Neural progenitor cell (in vitro differentiated cells): ENCODE measurements at places on chromosomes 7 and 10. TPM values are rescaled to one million over a fixed set of nuclear protein-coding genes. Genes with fewer than 3 reads are reported as not detected.

DNA sequence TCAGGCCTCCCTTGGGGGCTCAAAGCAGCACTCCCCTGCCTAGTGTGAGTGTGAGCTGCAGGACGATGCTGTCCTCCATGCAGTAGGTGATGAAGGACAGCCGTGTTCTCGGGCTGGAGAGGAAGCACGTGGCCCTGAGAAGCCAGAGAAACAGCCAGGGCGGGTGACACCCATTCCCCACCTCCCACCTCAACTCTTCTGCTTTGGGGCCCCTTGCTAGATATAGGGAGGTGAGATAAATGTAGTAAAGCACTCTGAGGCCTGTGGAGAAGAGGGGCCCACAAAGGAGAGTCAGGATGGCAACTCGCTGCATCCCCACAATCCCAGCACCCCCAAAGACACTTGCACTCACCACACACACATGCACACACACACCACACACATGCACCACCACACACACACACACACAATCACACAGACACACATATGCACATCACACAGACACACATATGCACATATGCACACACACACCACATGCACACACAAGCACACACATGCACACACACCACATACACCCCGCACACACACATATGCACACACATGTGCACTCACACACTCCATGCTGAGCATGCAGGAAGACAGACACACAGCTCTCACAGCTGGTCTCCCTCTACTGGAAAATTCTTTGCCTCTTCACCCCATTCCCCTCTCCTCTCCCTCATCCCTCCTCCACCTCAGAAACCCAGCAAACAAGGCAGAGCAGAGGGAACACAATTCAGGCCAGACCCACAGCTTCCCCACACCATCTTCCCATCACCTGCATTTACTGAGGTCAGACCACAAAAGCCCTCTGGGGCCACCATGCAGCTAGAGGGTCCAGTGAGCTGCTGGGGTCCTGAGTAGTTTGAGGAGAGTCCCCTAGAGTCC, 30.5 kb downstream of the ANXA8 start:
- DNase-seq, result no peak

- DNase-seq, result no peak
Measured at GRCh38 chr10:122407375-122408125, 33.0 kb downstream of the PLEKHA1 start.

- DNase-seq, result no peak
Measured at GRCh38 chr10:97065128-97065527, 120.6 kb downstream of the SLIT1 start.

DNA sequence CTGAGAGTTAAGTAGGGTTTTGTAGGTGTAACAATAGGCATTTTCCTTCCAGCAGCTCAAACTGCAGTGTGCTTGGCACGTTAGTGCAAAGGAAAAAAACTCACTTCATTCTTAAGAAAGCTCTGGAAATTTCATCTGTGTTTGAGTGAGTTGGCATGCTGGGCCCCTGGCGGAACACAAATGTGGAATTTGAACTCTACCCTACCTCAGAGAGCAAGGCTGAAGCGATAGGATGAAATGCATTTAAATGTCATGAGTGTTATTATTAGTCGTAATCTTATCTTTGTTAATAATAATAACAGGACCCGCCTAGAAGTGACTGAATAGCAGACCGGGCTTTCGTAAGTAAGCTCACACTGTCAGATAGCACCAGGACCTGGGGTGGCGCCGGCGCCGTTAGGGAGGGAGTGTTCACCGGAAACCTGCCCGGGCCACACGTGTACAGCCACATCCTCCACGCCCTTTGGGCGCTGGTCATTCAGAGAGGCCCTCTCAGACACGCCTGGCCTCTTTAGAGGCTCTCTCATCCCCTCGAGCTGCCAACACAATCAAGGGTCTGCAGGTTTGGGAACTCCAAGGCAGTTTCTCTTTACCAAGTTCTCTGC, 63.5 kb downstream of the GRK5 start:
- DNase-seq, result no peak

The SLC16A12 gene
- total RNA-seq, result not detected in 2 replicates

The TMEM213 gene
- not detected in 2 replicates for total RNA-seq

DNA sequence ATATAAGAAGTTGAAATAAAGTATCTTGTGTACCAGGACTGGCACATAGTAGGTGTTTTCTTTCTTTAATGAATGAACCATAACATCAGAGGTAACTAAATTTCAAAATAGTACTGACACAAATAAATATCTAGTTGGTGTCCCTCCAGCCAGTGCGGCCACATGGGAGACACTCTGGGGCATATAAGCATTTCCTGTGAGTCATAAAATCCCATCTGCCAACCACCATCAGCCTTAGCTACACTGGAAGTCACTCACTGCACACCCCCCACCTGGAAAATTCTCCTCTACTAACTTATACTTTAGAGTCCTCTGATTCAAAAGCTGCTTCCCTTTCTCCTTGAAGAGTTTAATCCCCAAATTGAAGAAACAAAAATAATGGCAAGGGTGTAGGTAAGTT, 32.5 kb downstream of the DYDC1 start:
- no peak for DNase-seq
